ENCODE measurements at places on chromosomes 7 and 10. TPM values are rescaled to one million over a fixed set of nuclear protein-coding genes. Genes with fewer than 3 reads are reported as not detected.

DNA sequence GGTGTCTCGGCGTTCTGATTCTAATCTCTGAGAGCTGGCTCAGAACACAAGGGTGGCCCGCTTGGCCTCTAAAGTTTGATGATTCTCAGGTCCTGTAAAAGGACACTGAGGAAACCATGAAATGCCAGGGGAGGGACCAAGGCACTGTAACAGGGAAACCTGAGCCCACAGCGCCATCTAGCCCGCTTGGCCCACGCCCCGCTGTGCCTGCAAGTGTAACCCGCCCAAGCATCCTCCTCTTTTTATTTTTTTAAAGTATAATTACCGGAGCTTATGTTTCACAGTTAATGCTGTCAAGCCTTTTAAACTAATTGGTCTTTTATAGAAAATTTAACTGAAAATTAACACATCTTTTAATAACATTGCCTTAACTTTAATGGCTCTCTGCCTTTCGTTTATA lies 734.7 kb downstream of the KCNMA1 start:
- no peak for DNase-seq

DNA sequence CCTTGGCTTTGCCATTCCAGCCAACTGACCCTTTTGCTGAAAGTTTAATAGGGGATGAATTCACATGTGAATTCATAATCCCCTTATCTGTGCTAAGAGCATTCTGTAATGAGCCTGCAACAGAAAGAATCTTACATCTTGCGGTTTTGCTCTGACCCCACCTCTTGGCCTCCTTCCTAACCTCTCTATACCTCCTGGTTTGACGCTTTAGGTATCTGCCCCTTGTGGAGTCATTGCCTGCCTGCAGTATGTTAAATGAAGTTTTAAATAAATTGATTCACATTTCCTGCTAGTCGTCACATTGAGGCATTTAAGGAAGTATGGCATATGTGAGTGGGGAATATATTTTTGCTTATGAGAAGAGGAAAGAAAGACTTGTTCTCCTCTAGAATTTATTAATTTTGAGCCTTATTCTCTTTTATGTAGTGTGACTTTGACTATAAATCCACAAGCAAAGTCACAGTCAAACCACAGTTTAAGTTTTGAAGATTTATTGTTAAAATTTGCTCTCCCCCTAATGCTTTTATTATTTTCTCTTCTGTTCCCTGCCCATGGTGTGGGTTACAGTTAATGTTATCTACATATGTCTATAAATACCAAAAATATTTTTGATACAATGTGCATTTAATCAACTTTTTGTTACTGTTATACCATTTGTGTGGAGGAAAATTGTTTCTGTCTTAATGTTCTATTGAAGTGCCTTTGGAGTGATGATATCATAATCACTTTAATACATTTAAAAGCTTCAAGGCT lies 60.9 kb downstream of the LRMDA start:
- DNase-seq = no peak

DNA sequence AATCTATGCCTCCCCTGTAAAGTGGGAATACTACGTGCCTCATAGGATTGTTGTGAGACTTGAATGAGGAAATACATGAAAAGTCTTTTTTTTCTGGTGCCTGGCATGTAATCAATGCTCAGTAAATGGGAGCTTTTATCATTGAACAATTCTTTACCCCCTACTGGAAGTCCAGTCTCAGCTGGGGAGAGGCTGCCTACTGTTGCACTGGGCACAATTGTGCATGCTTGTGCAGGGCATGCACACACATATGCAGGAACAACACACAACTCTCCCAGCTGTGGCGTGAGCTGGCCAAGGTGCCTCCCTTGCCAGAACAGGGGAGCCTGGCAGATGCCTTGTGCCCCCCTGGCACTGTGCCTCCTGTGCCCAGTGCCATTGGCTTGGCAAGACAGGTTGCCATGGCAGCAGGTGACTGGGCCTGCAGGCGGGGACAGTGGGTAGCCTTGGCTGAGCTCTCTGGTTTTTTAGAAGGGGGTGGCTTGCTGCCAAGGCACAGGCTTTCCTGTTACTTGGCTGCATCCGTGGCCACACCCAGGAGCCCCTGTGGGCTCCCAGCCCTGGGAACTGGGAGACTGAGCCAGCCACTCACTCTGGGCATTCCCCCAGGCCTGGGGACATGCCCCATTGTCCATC lies 16.1 kb upstream of the PALD1 start:
- no peak for DNase-seq

The AS3MT gene
- 0.41 TPM for total RNA-seq

DNA sequence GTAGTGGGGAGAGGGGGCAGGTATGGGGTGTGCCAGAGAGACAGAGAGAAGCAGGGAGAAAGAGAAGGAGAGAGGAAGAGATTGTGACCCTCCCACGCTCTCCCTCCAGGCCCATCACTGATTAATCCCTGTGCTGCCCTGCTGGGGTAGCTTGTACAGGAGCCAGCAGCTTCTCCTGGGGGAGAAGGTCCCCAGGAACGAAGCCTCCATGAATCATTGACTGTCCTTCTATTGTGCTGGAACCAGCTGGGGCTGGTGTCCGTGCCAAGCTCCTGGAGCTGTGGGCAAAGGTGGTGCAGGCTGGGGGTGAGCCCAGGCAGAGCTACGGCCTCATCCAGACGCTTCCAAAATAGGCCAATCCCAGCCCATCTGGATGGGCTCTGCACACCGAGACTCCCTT lies 20.9 kb downstream of the AQP1 start:
- DNase-seq = no peak

DNA sequence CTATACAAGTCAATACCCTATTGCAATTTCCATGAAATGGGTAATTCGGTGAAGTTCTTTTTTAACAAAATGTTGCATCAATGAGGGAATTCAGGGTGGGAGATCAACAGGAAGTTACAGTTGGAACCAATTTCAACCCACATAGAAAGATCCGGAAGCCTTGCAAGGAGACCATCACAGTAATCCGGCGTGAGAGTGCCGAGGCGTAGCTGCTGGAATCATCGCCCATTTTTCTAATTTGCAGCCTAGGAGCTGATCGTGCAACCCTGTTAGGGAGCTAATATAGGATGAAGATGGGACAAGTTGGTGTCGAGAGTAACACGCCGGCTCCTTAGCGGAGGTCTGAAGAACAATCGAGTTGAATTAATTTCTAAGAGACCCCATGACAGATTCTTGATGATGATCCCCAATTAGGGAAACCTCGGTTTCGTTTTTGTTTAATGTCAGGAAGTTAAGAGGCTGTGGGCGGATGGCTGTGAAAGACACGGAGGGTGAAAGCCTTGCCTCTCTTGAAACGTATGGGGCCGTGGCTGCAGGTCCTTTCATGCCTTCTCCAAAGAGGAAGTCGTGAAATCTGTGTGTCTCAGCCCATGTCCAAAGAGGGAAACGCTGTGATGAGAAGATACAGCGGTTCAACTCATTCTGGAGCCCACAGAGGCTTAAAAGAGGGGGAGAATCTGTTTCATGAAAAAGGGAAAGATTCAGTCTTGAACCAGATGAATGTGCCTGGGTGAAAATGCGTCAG lies 51.2 kb upstream of the CARD11 start:
- DNase-seq = peak; percentile 71
